ENCODE measurements at places on chromosomes 5 and 9.
A peak's percentile ranks its signal among the peaks of the same experiment; 100 is the strongest.

DNA sequence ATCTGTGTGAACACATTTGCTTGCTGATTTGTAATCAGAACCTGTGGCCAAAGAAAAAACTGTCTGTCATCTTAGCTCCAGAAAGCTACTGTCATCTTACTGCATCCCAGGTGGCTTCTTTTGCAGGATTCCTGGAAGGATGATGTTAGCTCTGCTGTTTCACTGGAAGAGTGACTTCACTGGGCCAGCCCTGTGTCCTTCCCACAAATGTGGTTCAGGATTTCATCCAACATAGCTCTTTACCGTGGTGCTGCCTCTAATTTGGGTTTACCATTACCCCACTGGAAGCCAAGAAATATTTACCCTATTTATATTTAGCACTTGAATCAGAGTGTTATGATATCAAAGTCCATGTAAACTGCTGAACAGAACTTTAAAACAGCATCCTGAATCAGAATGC, 501.0 kb downstream of the GADD45G start:
- no peak for DNase-seq

DNA sequence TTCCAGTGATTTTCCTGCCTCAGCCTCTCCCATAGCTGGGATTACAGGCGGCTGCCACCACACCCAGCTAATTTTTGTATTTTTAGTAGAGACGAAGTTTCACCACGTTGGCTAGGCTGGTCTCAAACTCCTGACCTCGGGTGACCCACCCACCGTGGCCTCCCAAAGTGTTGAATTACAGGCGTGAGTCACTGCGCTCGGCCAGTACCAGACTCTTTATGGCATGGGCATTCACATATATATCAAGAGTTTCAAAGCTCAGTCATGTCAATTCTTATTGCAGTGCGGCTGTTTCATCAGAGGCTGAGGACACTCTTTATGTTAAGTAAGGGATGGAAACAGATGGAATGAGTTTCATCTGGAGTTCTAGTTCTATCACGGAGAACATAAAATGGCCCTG, 315.2 kb upstream of the CDH6 start:
- no peak for DNase-seq

DNA sequence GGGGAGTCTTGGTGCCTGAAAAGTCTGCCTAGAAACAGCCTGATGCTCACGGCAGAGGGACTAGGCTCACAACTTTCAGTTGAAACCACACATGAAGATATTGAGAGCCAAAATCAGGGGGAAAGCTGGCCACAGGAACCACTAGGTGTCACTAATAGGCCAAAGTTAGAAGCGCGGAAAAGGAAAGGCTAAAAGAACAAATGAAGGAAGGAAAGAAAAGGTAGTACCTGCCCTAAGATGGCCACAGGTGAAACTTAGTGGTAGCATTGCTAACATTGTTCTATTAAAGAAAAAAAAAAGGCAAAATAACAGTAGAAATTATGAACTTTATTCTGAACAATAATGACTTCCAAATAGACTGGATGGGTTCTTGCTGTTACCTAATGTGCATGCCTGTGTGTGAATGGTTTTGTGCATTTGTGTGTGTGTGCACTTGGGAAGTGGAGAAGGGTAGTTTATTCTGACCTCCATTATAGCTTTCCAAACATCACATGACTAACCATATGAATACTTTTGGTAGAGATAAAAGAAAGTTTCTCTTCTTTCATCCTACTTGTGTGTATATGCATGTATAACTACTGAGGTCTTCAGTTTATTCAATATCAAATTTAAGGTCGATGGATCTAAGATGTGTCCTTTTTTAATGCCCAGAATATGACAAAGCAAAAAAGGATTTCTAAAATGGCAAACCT, 2.1 kb upstream of the RFESD start:
- DNase-seq = peak; percentile 26

DNA sequence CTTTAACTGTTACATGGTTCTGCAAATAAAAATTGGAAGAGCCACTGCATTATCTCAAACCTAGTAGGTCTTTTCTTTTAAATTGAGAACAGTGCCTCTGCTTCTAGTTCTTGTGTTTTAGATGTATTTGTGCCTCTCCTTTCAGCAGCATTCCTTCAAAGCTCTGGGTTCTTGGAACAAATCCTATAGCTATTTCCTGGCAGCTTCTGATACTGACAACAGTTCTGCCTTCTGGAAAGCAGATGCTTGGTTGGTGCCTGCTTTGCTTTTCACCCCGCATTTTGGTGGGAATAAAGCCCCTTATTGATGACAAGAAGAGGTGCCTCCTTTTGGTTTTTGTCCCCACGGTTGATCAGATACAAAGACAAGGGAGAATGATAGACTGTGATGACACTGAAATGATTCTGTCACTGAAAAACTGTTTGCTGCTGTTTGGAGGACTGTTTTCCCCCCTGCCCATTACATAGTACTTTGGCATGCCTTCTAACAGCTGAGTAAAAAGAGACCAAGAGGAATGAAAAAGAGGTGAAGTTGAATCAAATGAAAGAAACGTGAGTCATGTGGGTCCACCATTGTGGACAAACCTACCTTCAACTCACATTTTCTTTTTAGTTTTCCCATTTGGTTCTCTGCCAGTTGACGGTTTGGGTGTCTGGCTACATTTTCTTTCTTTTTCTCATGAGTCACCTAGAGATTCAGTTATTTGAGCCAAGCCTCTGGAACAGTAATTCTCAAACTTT, 5.6 kb downstream of the PTCD2 start:
- no peak for DNase-seq

- no peak for DNase-seq
Observed at GRCh38 chr9:14924230-14925219, 14.3 kb upstream of the FREM1 start.

DNA sequence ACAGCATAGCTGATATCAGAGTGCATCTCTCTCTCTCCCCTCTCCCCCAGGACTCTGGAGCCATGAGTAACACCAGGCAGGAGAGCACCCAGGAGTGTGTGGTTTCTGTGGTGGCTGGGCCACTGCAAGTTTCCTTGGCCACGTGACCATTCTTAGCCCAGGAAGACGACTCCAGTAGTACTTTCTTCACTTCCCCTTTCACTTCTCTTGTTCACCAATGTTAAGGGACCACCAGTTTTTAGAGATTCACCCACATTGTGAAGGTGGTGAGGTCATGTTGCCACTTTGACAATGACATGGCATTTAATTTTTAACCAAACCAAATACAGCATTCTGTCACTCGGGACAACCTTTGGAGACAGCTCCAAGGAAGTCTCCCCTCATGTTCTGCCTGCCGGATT, 17.9 kb upstream of the DAPK1 start:
- DNase-seq = no peak

DNA sequence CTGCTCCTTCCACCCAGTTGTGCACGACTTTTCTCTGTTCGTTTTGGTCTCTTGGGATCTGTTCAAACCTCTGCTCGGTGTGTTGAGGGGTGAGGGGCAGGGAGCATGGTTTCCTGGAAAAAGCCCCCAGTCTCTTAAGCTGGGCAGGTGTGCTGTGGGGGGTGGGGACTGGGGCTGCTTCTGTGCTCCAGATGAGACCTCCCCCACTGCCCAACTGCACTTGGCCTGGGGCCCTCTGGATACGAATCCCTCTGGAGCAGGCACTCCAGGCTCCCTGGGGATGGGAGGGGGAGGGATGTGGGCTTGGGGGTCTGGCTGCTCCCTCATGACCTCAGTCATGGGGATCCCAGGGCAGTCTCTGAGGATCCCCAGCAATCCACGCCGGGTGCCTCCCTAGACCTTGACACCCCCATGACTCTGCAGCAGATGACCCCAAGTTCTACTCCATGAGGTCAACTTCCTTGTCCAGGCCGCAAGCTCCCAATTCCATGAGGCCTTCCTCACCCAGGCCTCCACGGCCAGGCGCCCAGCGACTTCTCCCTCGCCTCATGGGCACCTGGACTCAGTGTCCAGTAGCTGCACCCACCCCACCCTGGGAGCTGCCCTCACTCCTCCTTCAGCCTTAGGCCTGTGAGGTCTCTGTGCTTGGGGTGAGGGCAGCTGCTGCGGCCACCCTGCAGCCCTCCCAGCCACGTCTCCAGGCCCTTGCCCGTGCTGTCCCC, 5.9 kb upstream of the AHRR start:
- DNase-seq = no peak

GRCh38 chr5:36438765-36439561, 137.3 kb upstream of the RANBP3L start:
- DNase-seq = no peak

GRCh38 chr5:172377856-172378255, 76.5 kb downstream of the SH3PXD2B start:
- DNase-seq = no peak

DNA sequence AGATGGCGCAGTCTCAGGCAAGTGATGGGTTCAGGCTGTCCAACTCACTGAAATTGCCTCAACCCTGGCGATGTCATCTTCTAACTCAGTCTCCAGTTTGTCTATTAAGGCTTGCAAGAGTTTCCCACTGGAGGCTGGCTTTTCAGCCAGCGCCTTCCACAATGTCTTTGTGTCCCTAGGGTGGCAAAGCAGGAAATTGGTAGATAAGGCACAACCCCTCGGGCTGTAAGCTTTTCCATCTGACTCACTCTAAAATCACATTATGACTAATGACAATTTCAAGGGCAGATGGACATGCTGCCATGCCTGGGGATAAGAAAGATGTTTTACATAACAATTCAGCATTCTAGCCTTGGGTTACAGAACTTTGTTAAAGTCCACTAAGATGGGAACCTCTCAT, 61.9 kb downstream of the MROH2B start:
- DNase-seq = no peak

GRCh38 chr9:120032639-120033038, 547.3 kb downstream of the CDK5RAP2 start:
- DNase-seq = no peak

- DNase-seq = no peak
Observed at GRCh38 chr5:173812811-173813550, 75.2 kb upstream of the CPEB4 start.

DNA sequence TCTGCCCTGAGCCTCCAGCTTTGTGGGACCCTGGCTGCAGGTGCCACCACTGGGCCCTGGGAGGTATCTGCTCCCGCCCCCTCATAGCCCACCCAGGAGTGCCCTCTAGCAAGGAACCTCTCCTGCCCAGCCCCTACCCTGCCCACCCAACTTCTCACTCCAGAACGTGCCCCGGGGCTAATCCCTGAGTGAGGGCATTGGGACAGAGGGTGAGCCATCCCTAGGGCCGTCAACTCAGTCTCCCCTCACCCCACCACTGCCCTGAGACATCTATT, 2.7 kb upstream of the RASGEF1C start:
- no peak for DNase-seq

DNA sequence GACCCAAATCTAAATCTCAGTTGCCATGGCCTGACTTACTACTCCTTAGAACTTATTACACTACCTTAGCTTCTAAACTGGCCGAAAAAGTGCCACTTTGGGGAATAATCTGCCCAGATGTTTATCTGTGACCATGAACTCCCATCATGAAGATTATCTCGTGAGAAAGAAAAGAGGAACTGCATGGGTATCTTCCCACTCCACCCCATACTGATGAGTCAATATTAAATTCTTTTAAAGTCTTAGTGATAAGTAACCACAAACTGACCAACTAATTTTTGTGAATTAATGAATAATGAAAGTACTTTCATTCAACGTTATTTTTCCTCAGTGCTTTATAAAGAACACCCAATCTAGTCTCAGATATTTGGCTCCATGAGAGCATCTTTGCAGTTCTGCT, 493.5 kb downstream of the EBF1 start:
- DNase-seq = no peak

- no peak for DNase-seq
Observed at GRCh38 chr5:173953528-173954090, 35.4 kb upstream of the C5orf47 start.

GRCh38 chr9:130694205-130694604, 625 bp downstream of the EXOSC2 start:
- DNase-seq = no peak

DNA sequence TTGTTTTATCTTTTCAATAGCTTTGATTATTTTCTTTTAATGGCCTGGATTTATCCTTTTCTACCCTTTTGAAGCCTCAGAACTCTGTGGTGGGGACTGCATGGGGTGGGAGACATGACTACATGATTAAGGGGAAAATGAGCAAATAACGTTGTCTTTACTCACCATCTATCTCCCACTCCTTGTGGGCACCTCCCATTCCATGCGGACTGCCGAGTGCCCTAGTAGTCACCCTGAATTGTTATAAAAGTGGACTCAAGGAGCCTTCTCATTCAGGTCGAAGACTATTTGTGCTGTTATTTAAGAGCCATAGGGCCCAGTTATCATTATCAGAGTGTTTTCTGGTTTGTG, 281.8 kb downstream of the MLLT3 start:
- DNase-seq = no peak

- DNase-seq = no peak
Observed at GRCh38 chr9:115035841-115036612, 81.9 kb downstream of the TNC start.

- no peak for DNase-seq
Observed at GRCh38 chr9:6384732-6385131, 28.3 kb upstream of the UHRF2 start.

DNA sequence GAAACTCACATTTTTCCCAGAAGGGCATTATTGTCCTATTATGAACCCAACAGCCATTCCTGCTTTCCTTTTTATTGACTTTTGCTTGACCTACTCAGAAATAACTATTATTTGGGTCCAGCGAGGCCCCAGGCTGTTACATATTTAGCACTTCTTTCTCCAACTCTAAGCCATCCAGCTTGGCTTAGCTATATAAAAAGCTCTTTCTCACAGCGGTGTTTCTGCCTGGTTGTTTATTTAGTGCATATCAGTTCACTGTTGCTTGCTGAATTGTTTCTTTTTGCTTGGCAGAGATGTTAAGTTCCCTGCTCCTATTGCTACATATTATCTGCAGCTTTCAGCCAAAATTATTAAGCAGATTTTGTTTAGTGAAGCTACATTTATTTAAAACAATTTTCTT, 1156.8 kb upstream of the SEMA6A start:
- DNase-seq = no peak

- no peak for DNase-seq
Observed at GRCh38 chr9:115553060-115553773, 435.3 kb upstream of the TNC start.

GRCh38 chr9:127224883-127225739, 39.5 kb upstream of the GARNL3 start:
- DNase-seq = peak; percentile 89

DNA sequence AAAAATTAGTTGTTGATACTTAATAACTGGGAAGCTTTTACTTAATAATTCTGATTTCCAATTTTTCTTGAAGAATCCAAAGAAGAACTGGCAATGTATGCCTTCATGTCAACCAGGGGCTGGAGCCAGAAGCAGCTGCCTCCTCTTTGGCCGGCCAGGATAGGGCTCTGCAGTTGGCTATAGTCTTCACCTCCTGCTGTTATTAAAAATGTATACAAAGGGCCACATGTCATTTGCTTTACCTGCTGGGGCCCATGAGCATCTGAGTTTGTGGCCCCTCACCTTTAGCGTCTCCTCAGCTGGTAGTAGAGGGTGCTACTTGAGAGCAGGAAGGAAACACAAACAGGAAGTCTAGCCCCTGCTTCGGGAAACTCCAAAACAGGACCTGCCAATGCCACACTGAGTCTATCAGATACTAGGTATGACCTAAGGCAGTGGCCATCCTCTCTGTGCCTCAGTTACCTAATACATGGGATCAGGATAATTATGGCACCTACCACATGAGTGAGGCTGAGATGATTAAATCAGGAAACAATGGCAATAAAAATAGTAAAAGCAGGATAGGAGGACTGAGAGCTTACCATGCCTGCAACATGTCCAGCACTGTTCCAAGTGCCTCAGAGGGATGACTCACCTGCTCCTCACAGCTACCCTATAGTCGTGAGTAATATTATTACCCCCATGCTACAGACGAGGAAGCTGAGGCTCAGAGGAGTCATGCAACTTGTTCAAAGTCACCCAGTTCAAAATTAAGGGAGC, 21.3 kb downstream of the CCDC69 start:
- peak; percentile 20 for DNase-seq

- no peak for DNase-seq
Observed at GRCh38 chr9:136563646-136564325, 17.9 kb upstream of the NOTCH1 start.

Data from activated CD4-positive, alpha-beta T cell treated with anti-CD3 and anti-CD28 coated beads, Interleukin-2, amount 50 U/mL, for 1 hour (primary cell).